ENCODE measurements at places on chromosomes 4 and X.

DNA sequence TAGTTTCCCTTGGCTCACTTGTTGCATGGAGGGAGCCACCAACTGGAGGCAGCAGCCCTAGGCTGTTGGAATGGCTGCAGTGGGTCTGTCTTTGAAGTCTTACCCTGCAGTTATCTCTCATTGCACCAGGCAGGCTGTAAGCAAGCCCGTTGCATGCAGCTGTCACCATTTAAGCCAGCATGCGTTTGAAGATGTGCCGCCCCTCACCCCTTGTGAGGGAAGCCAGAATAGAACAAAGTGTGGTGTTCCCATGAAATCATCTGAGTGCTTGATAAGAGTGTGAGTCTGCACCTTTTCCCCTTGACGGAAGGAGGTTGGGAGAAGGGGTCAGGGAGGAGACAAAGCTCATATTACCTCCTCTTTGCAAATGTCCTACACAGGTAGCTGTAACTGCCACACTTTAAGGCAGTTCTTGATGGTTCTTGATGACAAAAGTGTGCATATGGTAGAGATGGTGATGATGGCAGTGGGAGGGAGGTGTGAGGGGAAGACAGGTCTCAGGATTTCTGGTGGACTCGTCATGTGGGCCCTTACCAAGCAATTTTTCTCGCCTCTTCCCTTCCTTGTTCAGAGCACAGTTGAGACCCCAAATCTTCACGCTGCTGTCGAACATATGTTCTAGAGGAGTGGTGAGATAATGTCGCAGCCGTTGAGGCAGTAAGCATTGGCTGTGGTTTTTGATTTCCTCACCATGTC is 191.4 kb upstream of the LEF1 start:
- DNase-seq: no peak

DNA sequence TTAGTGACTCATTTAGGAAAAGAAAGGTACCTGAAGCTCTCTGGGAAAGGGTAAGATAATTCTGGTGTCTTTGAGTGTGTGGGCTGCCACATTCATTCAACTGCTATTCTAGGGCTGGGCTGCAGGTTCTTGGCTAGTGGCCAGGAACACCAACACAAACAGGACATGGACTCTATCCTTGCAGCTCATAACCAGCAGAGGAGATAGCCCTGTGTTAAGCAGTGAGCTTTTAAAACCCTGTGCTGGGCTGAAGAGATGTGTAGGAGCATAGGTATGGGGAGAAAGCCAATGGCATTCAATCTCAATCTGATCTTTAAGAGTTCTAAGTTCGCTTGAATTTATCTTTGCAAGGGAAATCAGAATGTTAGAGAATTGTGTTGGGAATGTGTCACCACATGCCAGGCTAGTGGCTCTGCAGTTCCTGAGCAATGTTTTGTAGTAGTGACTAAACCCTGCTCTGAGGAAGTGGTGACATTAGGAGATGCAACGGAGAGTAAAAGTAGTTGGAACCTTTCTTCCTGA is 39.2 kb downstream of the SGMS2 start:
- DNase-seq: no peak

- DNase-seq: no peak
Observed at GRCh38 chrX:140492066-140492994, 12.5 kb downstream of the SOX3 start.

DNA sequence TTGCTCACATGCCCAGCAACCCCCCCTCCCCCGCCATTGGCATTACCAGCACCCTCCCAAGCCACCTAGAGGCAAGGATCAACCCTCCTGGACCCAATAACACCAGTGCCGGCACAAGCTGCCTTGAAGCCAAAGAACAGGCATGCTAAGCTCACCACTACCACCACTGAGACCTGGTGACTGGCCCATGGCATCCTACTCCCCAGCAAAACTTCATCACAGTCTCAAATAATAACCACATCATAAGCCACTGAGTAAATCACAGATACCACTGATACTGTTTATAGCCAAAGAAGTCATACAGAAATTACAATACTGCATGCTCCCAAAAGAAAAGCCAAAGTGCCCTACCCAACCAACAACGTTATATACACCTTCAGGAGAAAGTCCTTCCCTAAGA is 73.6 kb upstream of the RPL34 start:
- no peak for DNase-seq

DNA sequence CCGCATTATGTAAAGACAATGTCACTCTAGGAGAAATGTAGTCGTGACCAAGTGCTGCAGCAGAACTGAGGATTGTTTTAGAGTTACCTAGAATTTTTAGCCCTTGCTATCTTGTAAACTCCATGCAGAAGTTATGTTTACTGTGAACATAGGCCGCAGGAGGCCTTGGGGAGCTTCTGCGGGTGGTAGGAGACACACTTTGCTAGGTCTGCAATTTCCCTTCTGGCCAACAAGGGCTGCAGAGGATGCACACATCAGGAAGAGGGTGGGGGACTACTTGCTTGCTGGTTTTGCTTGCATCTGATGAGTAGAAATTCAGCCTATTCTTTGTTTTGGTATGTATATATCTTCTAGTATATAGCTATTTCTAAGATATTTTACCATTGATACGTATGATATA is 23.1 kb downstream of the BANK1 start:
- DNase-seq: no peak

- no peak for DNase-seq
Observed at GRCh38 chrX:153649178-153649914, 2.3 kb downstream of the DUSP9 start.

GRCh38 chr4:167397586-167397985 is 163.3 kb upstream of the SPOCK3 start:
- no peak for DNase-seq

- no peak for DNase-seq
Observed at GRCh38 chrX:65463550-65463949, 71.0 kb downstream of the LAS1L start.

DNA sequence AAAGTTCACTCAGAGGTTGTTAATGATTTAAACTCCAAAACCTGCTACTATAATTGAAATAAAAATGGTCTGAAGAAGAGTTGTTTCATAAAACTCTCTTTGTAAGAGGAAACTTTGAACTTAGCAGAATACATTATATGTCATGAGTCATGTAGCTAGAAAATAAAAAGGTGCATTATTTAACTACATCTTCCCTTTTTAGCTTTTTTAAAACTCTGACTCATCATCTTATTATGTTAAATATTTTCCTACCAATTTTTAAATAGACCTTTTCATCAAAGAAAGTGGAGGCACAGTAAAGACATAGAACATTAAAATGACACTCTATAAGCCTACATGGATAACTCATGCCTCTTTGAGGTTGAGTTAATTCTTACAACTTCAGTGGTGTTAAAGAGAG is 1.2 kb upstream of the ZNF827 start:
- no peak for DNase-seq

DNA sequence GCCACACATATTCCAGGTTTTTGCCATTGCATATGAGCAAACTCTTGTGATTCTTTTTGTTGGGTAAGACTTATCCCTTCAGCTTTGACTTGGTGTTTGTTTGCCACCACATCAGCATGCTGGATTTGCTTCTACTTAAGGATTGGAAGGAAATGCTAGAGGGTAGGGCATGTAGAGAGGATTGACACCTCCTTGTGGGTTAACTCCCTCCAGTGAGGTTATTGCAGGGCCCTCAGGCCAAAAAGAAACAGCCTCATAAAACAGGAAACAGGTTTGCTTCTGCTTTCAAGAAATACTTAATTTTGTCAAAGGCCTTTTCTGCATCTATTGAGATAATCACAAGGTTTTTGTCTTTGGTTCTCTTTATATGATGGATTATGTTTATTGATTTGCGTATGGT is 15.2 kb upstream of the INPP4B start:
- DNase-seq: no peak

DNA sequence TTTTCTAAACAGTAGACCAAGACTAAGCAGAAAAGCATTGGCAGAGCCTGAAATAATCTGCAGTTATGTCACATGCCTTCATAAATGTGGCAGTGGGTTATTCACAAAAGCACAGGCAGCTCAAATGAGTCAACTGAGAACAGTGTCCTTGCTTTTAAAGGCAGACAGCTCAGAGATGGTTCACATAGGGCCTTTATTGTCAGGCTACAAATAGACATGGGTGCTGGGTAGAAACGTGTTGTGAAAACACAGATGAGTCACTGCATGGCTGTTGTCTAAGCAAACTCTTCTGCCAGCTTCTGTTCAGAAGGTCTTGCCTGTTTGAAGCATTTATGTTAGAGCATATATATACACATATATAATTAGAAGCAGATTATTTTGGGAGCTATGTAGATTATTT is 118.0 kb downstream of the SLC4A4 start:
- no peak for DNase-seq

GRCh38 chr4:4327652-4328121 is 37.6 kb downstream of the ZBTB49 start:
- no peak for DNase-seq

GRCh38 chrX:137999552-137999951 is 433.6 kb downstream of the ZIC3 start:
- no peak for DNase-seq

GRCh38 chr4:55568905-55569504 is 22.3 kb upstream of the CLOCK start:
- no peak for DNase-seq

All from activated CD8-positive, alpha-beta memory T cell treated with anti-CD3 and anti-CD28 coated beads for 4 hours (primary cell).